CD4-positive, alpha-beta T cell treated with Interferon gamma for 1 hour (primary cell): ENCODE measurements at places on chromosomes 13 and 19.

DNA sequence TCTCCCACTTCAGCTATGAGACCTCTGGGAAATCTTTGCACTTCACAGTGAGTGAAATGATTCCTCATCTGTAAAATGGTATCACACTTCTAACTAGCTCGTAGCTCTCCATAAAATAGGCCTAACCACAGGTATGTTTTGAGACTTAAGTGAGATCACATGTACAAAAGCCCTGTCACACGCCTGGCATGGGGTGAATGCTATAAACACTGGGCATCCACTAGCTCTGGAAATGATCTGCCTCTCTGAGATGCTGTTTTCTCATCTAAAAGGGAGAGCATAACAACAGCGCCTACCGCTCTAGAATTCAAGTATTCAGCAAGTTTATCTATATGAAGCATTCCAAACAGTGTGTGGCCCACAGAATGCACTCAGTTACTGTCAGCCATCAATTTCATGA, 2.2 kb downstream of the AKT2 start:
- no peak for DNase-seq

DNA sequence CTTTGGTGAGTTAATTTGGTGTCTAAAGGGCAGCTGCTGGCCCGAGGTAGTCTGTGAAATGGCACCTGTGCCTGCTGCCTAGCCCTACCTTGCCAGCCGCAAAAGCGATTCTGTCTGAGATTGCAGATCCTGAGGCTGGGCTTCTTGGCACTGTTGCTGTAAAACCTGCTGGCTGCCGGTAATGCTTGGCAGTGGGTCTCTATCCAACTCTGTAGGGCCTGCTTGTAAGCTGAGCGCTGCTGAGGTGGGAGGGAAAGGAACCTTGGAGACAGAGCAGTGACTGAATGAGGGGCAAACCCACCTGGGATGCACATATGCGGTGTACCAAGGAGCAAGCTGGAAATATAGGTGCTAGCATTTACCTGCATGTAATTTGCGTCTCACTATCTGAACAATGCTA, 11.7 kb downstream of the LCP1 start:
- no peak for DNase-seq

GRCh38 chr19:11861301-11861700, 12.8 kb downstream of the ZNF439 start:
- DNase-seq, result no peak

GRCh38 chr19:7692417-7693088, 9.4 kb downstream of the FCER2 start:
- DNase-seq, result peak; percentile 54

DNA sequence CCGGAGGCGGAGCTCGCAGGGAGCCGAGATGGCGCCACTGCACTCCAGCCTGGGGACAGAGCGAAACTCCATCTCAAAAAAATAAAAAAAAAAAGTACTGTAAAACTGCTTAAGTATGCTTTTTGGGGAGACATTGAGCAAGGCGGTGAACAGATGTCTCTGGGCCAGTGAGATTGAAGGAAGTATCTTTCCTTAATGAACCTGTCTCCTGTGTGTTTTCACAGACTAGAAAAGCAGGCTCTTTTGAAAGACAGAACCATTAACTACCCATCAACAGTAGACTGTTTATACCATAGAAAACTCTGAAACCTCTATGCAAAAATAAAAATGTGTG, 1.5 kb upstream of the ECH1 start:
- no peak for DNase-seq

DNA sequence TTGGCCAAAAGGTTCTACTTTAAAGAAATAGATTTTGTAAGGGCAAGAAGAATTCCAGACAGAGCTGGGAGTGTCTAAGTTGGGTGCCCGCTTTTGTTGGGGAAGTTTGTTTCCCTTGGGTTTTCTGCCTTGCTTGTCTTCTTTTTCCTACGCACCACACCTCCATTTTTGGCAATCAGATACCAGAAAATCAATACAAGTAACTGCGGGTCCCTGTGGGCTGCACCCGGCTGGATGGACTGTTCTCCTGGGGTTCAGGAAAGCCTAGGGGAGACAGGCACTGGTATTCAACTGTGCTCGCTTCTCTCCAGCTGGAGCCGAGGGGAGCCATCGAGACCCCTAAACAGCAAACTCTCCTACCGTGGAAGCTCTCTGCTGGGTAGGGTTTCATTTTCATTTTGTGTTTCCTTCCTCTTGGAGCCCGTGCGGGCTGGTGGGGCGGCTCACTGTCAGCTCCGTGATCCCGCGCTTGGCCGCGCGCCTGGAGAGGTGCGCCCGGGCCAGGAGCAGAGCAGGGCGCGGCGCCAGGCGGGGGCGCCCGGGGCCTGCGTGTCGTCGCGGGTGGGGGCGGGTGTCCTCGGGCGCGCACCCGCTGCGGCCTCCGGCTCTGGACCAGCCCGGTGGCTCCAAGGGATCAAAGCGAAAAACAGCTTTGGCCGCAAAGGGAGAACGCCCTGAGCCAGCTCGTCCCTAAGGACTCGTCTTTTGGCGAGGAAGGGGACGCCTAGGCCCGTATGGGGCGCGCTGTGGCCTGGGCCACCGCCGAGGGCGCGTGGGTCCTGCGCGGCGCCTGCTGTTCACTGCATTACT, 347.2 kb downstream of the ZNF536 start:
- no peak for DNase-seq

GRCh38 chr13:39963612-39964011, 308.1 kb downstream of the COG6 start:
- DNase-seq, result no peak

DNA sequence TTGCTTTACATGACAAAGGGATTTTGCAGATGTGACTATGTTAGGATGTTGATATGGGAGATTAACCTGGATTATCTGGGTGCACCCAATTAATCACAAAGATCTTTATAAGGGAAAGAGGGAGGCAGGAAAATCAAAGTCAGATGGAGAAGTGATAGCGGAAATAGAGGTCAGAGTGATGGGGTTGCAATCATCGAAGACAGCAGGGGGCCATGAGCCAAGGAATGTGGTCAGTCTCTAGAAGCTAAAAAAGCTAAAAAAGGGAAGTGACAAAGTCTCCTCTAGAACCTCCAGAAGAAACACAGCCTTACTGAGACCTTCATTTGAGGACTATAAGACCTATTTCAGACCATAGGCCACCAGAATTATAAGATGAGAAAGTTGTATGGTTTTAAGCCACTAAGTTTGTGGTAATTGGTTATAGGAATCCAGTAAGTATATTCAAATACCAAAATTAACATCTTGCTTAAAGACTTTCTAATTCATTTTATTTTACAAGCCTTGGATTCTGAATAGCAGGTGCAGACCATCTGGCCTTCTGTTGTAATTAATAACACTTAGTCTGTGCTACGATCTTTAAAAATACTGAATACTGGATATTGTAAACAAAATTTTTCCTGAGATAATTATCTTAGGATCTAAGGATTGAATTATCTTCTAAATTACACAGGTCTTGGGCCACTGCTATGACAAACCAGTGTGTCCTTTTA, 493.4 kb upstream of the PCDH20 start:
- no peak for DNase-seq

DNA sequence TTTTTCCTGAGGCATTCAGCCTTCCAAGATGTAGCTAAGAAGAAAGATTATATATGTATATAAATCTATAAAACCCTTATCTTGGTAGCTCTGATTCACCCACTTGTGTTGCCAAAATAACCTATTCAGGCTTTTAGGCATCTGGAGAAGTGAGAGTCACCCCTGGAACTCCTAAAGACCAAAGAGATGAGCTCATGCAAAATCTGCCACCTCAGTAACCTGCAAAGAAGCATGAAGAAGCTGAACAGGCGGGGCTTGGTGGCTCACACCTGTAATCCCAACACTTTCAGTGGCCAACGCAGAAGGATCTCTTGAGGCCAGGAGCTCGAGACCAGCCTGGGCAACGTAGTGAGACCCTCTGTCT, 393.7 kb downstream of the FOXO1 start:
- DNase-seq, result no peak

DNA sequence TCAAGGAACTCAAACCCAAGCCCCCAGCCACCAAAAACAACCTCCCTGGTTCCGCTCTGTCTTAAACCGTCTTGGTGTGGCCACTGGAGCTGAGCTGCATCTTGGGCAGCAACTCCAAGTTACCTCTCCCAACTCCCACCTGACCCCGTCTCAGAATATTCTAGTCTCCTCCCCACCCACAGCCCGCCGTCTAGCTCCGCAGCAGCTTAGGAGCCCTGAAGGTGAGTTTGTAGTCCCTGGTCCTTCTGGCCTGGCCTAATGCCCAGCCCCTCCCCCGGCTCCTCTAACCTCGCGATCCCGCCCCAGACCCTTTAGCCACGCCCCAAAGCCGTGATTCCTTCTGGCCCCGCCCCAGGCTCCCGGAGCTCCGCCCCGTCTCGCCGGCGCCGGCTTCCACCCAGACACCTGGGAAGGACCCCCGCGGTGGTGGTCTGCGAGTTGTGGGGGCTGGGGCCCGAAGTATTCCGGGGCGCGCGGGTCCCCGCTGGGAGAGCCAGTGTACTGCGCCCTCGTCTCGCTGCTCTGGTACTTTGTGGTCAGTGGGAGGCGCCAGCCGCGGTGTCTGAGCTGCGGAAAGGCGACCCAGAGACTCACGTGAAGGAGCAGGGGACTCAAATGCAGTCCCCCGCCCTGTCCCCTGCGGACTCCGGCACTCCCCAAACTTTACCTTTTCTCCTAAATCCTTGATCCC, 2.5 kb upstream of the LHB start:
- peak; percentile 63 for DNase-seq

DNA sequence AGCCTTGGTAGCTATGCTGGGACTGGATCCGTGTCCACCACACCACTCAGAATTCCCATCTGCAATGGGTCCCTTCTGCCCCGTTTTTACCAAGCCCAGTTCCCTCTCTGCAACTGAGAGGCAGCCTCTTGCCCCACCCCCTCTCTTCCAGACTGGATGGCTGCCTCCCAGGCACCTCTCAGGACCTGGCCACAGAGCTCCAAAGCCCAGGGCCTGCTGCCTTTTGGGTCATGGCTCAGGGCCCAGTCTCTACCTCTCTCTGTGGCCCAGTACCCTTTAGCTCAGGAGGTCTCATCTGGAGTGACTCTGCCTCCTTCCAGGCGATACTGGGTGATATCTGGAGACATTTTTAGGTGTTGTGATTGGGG, 10.3 kb upstream of the ZBTB7A start:
- DNase-seq, result no peak

DNA sequence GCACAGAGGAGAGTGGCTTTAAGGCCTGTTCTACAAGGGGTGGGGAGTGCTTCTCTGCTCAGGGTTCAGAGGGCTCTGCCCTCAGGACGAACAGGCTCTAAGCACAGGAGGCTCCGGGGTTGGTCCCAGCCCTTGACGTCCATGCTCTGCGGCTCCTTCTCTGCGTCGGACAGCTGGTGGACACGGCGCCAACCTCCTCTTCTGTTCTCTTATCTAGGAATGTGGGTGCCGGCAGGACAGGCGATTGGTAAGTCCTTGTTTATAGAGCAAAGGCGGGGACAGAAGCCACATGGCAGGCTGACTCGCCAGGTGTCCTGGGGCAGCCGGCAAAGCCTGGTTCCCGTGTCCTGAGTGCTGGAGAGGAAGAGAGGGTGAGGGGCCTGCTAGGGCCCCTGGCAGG, 8.4 kb upstream of the RPS15 start:
- DNase-seq, result no peak
